Stimulated activated CD4-positive, alpha-beta T cell treated with anti-CD3 and anti-CD28 coated beads, Interleukin-2, amount 100 ng/mL, for 24 hours (primary cell): ENCODE measurements at places on chromosomes 1 and 21.

- DNase-seq = no peak
Measured at GRCh38 chr1:91729621-91730358, 156.2 kb downstream of the TGFBR3 start.

GRCh38 chr1:108124622-108125311 is 75.4 kb downstream of the SLC25A24 start:
- no peak for DNase-seq

GRCh38 chr1:236623371-236624166 is 19.3 kb upstream of the HEATR1 start:
- DNase-seq = no peak

- DNase-seq = no peak
Measured at GRCh38 chr1:193322211-193322610, 135.8 kb upstream of the B3GALT2 start.

- no peak for DNase-seq
Measured at GRCh38 chr21:21963911-21964310, 965.7 kb downstream of the NCAM2 start.

DNA sequence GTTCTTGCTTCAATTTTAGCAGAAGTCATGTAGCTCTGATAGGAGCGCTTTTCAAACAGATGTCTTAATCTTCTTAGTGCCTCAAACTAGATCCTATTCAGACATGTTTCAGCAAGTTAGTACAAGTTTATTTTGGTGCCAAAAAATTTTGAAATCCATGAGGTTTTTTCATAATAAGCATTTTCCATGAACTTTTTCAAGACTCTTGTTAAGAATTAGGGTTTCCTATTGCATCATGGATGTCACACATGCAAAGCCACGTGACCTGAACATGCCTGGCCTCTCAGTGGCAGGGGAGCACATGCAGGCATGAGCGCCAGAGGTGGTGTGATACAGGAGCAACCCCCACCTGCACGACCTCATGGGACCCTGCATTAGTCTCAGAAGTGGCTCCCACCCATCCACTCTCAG is 67.6 kb downstream of the POFUT2 start:
- DNase-seq = no peak

DNA sequence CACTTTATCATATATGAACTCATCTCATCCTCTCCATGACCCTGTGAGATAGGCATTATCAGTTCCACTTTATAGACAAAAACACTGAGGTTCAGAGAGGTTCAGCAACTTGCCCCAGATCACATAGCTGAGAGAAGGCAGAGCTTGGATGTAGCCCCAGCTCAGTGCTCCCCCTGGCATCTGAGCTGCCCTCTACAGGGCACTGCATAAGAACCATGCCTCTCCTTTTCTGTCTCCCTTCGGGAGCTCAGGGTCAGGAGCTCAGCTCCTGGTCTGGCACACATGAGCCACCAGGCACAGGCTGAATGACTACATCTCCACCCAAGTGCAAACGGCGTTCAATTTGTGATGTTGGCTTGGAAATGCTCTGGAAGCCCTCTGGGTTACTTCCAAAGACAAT is 16.9 kb downstream of the RAB7B start:
- no peak for DNase-seq

DNA sequence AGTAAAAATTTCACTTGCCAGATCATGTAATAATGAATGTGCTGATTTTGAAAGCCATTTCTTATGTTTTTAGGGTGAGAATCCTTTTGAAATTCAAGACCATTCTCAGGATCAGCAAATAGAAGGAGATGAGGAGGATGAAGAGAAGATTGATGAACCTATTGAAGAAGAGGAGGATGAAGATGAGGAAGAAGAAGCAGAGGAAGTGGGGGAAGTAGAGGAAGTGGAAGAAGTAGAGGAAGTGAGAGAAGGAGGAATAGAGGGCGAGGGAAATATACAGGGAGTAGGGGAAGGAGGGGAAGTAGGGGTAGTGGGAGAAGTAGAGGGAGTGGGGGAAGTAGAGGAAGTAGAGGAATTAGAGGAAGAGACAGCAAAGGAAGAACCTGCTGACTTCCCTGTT is 32.4 kb downstream of the ZNF326 start:
- no peak for DNase-seq

DNA sequence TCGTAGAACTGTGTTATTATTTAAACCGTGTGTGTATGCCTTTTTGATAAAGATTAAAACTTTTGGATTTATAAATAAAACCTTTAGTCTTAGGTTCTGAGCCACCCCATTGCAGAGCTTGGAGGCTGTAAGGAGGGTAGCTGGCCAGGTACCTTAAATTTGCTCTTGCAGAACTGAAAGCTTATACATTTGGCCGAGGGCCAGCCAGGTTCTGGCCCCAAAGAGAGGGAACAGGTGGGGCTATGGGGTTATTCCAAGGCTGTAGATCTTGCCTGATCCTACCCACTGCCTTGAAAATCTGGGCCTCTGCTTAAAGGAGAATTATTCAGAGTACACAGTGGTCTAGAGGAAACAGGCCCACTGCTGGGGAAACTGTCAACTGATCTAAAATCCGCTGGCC is 59.6 kb downstream of the CAMK2N1 start:
- DNase-seq = no peak

- no peak for DNase-seq
Measured at GRCh38 chr1:165456861-165457260, 11.9 kb upstream of the RXRG start.

DNA sequence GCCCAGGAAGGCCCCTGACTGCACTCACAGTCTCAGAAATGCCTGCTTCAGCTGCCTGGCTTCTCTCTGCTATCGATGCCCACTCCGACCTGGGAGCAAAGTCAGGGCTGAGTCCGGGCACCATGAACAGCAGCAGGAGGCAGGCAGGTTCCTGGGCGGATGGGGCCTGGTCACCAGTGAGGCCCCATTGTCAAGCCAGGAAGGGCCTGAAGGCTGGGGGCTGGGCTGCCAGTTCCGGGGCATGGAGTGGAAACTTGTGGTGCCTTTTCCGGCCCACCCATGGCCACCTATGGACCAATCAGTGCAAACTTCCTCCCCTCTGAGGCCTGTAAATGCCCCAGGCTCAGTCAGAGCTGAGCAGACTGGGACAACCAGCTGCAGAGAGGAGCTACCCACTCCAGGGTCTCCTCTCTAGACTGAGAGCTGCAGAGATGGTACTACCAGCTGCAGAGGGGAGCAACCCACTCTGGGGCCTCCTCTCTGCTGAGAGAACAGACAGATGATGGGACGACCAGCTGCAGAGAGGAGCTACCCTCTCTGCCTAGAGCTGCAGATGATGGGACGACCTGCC is 286.5 kb downstream of the SMYD3 start:
- DNase-seq = no peak

DNA sequence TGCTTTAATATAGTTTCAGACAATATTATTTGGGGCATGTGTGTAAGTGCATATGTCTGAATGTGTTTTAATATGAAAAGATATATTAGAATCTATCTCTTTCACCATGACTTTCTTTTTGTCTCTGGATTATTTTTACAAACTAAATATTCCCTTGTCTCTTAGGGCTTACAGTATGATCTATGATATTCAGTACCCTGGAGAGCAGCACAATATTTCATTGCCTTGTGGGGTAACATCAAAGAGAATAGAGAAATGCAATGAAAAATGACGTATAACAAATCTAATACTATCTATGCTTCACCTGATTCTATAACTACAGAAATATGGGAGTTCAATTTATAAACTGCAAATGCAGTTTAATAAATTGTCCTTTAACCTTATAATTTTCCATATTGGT is 2084.5 kb downstream of the MRPL39 start:
- DNase-seq = no peak

- DNase-seq = no peak
Measured at GRCh38 chr1:79042539-79042938, 36.0 kb upstream of the ADGRL4 start.

DNA sequence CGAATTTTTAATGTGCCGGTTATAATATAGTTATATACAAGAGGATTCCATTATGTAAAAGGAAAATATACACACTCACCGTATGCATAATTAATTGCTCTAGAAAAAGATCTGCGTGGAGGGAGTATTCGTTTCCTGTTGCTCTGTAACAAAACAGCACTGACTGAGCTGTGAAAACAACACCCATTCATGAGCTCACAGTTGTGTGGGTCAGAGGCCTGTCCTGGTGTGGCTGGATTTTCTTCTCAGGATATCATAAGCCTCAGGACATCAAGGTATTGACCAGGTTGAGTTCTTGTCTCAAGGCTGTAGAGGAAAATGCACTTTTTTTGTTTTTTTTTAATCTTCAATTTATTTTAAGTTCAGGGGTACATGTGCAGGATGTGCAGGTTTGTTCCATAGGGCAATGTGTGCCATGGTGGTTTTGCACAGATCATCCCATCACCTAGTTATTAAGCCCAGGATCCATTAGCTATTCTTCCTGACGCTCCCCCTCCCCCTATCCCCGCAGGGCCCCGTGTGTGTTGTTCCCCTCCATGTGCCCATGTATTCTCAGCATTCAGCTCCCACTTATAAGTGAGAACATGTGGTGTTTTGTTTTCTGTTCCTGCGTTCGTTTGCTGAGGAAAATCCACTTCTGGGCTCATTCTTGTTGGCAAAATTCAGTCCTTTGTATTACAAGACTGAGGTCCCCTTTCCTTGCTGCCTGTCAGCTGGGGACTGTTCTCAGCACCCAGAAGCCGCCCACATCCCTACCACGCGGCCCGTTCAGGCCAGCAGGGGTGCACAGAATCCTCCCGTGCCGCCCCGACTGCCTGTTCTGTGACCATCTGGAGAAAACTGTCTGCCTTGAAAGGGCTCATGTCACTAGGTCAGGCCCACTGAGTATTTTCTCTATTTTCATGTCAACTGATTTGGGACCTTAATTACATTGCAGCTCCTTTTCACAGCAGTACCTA is 87.4 kb upstream of the ERRFI1 start:
- DNase-seq = no peak

GRCh38 chr1:112465122-112465521 is 43.6 kb upstream of the WNT2B start:
- DNase-seq = no peak

DNA sequence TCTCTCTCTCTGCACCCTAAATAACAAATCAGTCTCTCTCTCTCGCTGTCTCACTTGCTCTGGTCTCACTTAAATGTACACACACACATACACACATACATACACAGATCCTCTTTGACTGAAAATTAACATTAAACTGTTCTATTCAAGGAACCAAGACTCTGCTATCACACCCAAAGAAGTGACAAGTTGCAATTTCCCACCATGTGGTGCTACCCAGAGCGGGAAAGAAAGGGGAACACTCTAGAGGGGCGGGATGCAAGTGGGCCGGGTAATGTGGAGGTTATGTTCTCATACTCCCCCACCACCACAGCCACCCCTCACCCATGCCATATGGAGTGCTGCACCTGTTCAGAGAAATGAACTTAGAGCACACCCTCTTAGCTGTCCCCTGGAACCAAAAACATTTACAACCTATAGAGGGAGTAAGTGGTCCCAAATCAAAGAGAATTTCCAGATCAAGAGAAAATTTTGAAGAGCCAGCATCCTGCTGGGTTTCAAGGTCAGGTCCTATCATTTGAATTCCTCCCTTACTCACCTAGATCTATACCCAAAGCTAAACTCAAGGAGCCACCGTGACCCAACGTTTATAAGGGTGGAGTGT is 319.4 kb downstream of the BRINP2 start:
- no peak for DNase-seq

DNA sequence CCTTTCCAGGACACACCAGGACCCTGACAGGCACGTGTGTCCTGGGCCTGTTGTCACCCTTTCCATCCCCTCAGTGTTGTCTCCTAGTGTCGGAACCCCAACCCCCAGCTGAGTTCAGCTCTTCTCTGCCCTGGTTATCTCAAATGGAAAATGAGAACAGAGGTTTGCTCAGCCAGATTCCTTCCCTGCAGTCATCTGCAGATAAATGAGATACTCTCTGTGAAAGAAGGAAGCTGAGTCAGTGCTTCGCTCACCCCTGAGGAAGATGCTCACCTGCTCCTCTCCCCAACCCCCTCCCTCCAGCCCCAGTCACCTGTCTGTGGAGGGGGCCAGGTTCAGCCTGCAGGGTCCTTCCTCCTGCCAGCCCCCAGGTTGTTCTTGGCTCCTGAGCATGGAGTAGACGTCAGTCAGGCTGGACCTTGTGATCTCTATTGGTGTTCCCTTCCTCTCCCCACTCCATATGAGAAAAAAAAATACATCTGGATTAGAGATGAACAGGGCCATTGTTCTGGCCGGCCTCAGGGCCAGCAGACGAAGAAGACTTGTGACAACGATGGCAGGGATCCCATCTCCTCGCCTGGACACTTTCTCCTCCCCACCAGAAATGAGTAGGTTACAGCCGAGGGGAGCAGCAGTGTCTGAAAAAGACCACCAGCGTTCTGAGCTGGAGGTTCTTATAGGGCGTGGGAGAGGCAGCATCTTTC is 20.9 kb downstream of the PHGDH start:
- DNase-seq = no peak

DNA sequence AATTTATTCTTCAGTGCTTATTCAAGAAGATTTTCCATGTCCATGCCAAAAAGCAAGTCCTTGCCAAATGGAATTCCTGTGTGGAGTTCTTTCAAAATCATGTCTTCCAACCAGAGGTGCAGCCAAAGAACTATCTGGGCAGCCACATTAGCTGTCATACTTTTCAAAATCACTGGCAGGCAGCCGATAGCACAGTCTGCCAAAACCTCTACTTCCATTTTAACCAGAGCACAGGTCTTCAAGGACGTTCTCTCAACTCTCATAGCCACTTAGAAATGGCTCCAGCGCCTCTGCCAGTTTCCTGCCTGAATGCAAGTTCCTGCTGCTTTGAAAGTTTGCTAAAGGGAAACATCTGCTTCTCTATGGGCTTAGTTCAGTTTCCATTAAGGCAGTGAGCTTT is 975.7 kb upstream of the ADGRL4 start:
- DNase-seq = no peak

DNA sequence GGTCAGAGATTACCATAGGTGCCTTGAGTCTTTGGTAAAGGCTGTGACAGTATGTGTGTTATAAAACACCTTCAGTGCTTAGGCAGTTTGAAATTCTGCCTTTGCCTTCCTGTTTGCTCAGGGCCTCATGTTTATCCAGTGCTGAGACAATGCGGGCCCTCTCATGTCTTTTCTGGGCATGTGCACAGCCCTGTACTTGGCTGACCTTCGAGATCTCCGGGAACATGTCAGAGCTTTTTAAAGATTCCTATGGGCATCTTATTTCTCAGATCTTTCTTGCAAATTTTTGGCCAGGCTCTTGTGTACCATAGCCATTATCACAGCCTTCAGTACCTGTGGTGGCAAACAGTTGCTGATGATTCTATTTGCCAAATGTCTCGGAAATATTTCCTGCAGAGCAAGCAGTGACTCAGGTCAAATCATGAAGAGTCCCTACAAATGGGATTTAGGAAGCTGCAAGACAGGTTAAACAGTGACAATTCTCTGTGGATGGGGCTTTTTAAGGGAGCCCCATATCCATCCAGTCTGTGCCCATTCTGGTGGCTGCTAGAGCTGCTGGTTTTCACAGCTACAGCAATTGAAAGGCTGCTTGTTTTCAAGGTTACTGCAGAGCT is 42.1 kb downstream of the HOOK1 start:
- no peak for DNase-seq

GRCh38 chr1:168371477-168371876 is 90.8 kb downstream of the TBX19 start:
- DNase-seq = no peak

- DNase-seq = no peak
Measured at GRCh38 chr1:41222496-41222895, 19.6 kb downstream of the SCMH1 start.

GRCh38 chr1:183300395-183300794 is 114.3 kb downstream of the LAMC2 start:
- DNase-seq = no peak
